HTR-8/SVneo (cell line): ENCODE measurements at places on chromosomes 4 and X.

DNA sequence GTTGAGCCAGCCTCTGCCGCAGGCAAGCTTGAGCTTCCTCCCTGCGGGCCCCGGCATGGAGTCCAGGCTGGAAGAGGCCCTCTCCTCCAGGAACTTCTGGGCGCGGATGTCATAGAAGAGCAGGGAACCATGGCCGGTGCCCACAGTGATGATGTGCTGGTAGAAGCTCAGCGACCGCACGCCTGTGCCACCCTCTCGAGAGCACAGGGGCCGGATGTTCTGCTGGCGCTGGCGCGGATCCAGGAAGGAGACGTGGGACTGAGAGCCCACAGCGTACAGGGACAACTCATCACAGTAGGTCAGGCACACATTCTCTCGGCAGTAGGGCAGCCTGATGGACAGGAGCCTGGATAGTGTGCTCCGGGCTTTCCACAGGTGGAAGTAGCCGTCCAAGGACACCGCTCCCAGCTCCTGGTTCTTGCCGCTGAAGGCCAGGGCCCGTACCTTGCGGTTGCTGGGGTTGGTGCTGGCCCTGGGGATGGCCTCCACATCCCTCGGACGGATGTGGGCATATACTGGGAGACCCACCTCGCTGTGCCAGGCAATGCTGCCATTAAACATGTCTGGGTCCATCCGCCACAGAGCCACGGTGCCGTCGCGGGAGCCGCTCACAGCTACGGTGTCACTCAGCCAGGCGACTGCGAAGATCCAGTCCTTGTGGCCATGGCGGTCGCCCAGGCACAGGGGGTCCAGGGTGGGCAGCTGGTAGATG, 1.2 kb downstream of the DCAF12L2 start:
- no peak for DNase-seq

- no peak for DNase-seq
Observed at GRCh38 chr4:120065974-120066516, 603 bp downstream of the MAD2L1 start.

DNA sequence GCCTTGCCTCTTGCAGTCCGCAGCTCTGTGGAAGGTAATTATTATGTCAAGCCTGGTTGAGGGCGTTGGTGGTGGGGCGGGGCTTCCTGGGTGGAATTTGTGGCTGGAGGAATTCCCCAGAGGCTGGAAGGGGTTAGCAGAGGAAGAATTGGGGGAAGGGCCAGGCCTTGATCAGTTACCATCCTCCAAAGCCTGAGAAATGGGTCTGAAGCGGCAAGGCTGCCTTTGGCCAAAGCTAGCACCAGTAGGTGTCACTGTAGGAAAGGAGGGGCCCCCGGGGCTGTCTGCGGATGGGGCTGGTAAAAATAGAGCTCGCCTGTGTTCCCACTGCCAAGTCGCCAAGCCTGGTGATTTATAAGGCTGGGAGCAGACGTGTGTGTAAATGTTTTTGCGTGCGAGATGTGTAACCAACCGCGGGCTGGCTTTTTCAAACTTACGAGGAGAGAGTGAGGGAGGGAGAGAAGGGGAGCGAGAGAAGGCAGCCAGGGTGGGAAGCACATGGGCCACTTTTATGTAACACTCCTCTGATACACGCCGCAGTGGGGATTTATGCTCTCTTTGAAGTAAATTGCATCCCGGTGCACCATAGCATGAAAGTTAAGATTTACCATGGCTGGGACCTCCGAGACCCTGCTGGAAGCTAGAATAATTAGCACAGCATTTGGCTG, 367.0 kb downstream of the BCOR start:
- peak; percentile 56 for DNase-seq

- DNase-seq: no peak
Observed at GRCh38 chr4:152935143-152935542, 980 bp upstream of the FHDC1 start.

- no peak for DNase-seq
Observed at GRCh38 chr4:13430834-13431568, 53.1 kb downstream of the RAB28 start.

DNA sequence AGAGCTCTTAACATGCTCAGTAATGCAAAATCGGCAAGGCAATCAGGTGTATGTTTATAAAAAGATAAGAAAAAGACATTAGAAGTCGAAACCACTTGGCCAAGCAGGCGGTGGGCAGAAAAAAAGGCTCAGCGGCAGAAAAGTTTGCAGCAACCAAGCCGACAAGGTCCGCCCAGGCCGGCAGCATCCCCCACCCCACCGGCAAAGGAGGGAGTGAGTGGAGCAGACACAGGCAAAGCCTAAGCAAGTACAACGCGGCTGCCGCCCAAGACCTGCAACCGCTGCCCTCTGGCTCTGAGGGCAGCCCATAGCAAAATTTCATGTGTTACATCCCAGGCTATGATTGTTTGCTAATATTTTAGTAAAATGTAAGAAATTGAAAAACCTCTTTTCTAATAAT, 125.4 kb upstream of the ZCCHC13 start:
- DNase-seq: no peak

DNA sequence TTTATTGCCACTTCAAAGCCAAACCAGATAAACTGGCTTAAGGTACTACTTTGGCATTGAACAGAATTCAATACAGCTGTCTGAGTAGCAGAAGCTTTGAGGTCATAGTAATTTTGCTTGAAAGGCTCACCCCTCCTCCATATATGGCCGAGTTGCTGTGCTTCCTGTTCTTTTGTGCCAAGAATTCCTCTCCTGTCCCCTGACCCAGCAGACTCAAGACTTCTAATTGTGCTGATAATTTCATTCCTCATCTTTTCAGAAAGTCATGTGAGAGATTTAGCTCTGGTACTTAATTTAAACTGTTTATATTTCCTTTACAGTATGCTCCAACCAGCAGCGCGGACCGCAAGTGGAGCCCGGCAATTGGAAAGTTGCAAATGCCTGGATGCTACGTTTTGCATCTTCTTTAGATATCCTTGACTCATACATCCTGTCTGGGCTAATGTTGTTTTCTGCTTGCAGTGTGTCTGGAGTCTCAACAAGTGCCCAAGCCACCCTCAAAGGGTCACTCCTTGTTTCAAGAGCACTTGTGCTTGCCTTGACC, 373.4 kb downstream of the PDGFC start:
- DNase-seq: no peak

DNA sequence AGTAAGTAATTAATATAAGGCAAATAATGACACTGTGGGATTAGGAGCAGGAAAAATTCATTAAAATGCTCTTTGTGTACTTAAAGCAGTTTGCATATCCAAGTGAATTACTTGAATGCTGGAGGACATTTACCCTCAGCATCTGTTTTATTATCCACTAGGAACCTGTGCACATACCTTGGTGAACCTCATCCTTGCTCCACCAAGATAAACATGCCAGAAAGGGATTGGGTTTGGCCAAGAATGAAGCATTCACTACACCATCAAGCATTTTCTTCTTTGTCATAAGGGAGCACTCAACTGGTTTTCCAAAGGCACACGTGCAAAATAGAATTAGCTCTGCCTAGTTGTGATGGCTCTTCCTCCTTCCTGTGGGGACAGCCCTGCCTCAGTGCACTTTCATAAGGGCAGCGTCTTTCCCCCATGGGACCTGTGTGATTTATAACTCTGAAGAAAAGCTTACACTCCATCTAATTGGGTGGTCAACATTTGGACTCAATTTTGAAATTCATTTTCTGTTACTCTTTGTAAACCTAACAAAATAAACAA, 291.7 kb downstream of the USP46 start:
- DNase-seq: no peak

DNA sequence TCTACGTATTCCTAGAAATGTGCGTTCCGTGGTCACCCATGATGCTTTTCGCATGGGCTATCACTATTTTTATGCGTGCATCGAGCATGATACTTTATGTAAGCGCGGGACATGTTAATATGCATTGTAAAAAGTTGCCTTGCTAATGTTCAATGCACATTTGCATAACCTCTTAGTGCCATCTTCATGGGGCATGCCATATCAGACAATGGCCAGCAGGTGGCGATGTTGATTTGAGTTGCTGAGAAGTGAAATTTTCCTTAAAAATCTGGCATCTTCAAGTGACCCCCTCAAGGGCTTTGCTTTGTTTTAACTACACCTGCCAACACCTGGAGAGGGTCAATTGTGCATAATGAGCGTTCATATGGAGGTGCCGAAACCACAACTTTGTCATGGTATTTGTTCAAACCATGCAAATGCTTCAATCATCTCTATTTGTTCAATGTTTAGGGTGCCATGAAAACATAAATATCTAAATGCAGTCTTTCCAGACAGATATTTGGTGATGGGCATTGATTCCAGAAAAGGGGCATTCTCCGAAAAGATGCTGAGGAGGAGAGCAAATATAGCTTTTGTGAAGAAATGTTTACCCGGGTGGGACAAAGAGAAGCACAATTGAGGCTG, 833.9 kb upstream of the PRKX start:
- no peak for DNase-seq

- DNase-seq: no peak
Observed at GRCh38 chr4:46698891-46699290, 210.2 kb downstream of the COX7B2 start.

DNA sequence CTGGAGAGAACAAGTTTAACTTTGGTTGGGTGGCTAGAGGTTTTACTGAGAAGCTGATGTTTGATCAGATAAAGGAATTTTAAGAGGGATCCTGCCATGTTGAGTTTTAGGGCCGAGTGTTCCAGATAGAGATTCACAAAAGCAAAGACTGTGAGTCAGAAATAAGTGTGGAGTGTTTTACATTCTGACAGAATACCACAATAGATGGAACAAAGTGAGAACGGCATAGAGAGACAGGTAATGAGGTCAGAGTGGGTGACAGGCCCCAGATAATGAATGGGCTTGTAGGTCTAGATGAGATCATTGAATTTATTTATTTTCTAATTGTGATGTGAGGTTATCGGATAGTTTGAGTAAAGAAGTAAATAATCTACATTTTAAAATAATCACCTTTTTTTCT, 502.6 kb downstream of the EPHA5 start:
- DNase-seq: no peak

DNA sequence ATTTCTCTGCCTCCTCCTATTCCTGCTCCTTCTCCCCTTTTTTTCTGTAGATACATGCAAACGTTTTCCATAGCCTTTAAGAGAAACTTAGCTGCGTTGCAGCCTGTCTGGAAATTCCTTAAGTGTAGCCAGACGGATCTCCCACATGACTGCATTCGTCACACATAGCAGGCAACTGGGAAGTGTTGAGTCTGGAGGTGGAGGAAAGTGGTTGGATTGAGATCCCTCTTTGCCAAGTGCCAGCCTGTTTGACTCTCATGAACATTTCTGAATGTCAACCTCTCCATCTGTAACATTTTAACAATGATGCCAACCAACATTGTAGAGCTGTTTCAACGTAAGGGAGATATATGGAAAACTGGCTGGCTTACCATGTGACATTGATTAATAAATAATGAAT, 45.1 kb upstream of the FAM9A start:
- no peak for DNase-seq

- no peak for DNase-seq
Observed at GRCh38 chr4:31999848-32000247, 1279.7 kb downstream of the PCDH7 start.

DNA sequence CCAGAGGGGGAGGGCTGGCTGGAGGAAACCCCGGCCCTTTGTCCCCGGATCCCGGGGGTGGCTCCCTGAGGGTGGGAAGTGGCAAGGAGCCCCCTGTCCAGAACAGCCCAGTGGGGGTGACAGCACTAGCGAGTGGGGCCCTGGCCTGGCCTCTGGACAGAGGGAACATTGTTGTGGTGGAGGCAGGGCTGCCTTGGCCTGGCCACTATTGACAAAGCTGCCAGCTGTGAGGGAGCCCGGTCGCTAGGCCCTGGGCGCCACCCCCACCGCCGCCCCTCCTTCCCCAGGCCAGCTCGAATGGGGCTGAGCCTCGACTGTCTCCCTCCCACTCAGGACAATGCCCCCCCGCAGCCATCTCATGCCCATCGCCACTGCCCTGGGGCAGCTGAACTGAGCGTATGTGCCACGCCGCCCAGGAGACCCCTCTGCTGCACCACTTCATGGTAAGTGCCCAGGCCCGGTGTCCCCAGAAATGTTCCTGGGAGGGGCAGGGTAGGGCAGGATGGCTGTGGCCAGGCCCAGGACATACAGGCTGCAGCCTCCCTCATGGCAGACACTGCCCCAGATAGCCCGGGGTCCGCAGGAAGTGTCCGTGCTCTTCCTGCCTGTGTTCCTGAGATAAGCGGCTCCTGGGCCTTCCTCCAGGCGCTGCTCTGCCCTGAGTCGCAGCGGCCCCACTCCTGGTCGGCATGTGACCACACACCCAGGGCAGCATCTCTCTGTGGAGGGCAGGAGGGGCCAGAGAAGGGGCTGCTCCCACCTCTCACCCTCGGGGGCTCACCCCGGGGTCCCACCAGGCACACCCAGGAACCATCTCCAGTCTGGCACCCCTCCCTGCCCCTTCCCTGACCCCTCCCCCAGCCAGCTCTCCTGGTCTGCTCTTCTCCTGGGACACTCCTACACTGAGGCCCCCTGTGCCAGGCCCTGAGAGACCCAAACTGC, 1.4 kb downstream of the PLXNB3 start:
- no peak for DNase-seq

GRCh38 chr4:95599777-95600400, 51.1 kb upstream of the UNC5C start:
- no peak for DNase-seq

DNA sequence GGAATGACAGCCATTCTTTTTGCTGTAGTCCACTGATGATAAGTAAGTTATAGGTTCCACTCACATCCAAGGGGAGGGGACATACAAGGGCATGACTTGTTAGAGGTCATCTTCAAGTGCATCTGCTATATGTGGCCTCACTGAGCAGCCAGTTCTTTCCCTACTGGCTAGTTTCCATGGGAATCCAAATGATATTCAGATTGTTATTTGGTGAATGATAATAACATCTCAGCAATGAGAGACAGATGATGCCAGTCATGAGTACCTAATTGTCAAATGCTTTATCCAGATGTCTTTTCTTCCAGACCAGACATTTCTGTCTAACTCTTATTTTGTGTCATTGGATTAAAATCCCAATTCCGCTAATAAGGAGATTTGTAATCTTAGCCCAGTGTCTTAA, 460.4 kb upstream of the BOD1L1 start:
- no peak for DNase-seq

DNA sequence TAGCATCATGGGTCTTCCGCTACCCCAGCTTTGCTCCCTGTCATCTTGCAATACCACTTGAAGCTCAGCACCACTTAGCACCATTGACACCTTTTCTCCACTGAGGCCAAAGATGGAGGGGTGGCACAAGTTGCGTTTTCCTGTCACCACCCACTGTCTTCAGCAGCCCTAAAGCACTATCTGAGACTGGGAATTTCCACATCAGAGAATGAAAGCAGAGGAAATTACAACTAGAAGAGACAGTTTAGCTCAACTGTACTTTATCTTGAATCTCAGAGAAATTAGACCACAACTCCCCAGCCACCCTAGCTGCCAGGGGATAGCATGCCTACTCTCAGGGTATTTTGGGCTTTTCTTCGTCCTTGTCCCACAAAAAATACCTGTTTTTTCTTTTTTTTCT, 111.0 kb downstream of the DDIT4L start:
- DNase-seq: no peak

DNA sequence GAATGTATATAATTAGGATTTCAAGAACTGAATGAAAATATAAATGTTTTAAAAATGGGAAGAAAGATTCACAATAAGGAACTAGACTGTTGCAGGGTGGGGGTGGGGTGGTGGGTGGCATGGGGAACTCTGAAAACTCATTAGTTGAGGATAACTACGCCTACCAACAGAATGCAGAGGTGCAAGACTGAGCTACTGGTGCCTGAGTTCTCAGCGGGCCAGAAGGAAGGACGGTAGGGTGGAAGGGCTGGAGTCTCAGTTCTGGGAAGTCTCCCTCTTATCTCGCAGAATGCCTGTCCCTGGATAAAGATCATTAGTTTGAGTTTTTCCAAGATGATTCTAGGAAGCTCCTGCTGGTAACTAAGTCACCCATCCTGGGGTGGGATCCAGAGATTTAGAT, 1.3 kb upstream of the SOD3 start:
- DNase-seq: no peak

- no peak for DNase-seq
Observed at GRCh38 chr4:85166318-85166717, 199.8 kb upstream of the WDFY3 start.
